ENCODE measurements at places on chromosomes 6 and 20. TPM values are rescaled to one million over a fixed set of nuclear protein-coding genes. Genes with fewer than 3 reads are reported as not detected.

- no peaks in the 10 kb centered on the region for H3K27me3 ChIP-seq
- no peak overlapping the region for H3K4me3 ChIP-seq
- no peak overlapping the region for H3K27ac ChIP-seq
- H3K36me3 ChIP-seq: no peaks in the 10 kb centered on the region
These were observed 85.7 kb upstream of the TAB2 start for GRCh38 chr6:149231778-149232177.

Gene KCNK15
- total RNA-seq: 0.22 TPM

DNA sequence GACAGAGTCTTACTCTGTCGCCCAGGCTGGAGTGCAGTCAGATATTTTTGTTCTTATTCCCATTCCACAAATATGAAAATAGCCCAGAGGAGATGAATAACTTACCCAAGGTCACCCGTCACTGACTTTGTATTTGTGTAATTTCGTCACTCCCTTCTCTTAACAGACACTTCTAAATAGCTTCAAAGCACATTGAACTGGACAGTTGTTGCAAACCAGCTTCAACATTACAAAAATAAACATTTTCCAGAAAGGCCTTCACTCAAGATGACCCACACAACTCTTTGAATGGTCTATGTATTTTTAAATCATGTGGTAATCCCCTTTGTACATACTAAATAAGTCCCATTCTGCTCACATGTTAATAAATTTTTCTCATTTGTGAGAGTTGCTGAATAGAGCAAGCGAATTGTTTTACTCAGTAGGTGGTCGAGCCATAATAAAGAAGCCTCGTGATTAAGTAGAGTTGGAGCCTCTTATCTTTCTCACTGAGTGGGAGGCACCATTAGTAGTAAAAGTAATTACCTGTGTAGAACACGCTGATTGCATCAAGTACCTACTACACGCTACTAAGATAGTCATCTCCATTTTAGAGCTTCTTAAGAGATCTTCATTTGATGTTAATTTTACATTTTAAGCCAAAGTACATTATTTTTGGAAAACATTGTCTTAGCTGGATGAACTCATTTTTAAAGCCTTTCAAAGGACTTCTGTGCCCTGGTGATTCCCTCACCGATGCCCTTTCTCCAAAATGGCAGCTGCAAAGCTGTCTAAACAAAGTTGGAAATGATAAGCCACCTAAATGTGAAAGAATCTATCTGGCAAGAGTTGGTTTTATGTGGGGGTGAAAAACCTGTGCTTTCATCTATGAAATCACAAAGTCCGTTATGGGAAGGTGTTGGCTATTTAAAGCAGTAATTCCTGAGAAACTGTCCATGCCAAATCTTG, 110.0 kb downstream of the TSHZ2 start:
- no peak overlapping the region for H3K4me3 ChIP-seq
- no peak overlapping the region for H3K27ac ChIP-seq
- no peaks in the 10 kb centered on the region for H3K4me1 ChIP-seq
- no peaks in the 10 kb centered on the region for H3K36me3 ChIP-seq
- peaks cover 2% of the 10 kb centered on the region for H3K27me3 ChIP-seq

Gene PCED1A
- 41.6 TPM for total RNA-seq

Gene ADGRB3
- total RNA-seq: 7.3 TPM

Gene ILRUN
- total RNA-seq: 37.7 TPM

- peak overlapping the region; percentile 85 for H3K4me3 ChIP-seq
- no peaks in the 10 kb centered on the region for H3K36me3 ChIP-seq
- H3K4me1 ChIP-seq: peaks cover 34% of the 10 kb centered on the region
- H3K27me3 ChIP-seq: peaks cover 13% of the 10 kb centered on the region
- H3K27ac ChIP-seq: peak overlapping the region; percentile 94
- no peak for DNase-seq
These were observed 142.6 kb downstream of the SOBP start for GRCh38 chr6:107632381-107633136.

DNA sequence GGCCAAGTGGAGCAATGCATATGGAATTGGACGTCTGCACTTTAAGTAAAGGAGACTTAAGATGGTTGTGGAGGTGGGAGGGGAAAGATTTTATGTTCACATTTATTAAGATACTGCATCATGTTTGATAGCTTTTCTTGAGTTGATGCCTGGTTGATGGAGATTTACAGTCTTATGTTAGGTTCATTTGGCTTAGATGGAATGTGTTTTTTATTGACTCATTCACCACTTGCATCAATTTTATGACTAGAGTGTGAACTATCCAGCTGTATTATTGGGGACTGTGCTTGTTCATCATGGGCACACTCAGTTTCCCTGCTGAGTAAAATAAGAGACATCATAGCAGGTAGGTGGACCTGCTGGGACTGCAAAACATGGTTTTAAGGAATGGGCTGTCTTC, 91.2 kb upstream of the SCP2D1 start:
- no peak for DNase-seq
- H3K4me3 ChIP-seq: no peak overlapping the region
- H3K27me3 ChIP-seq: peaks cover 7% of the 10 kb centered on the region
- H3K36me3 ChIP-seq: peaks cover 9% of the 10 kb centered on the region
- H3K27ac ChIP-seq: no peak overlapping the region
- peaks cover 7% of the 10 kb centered on the region for H3K4me1 ChIP-seq

DNA sequence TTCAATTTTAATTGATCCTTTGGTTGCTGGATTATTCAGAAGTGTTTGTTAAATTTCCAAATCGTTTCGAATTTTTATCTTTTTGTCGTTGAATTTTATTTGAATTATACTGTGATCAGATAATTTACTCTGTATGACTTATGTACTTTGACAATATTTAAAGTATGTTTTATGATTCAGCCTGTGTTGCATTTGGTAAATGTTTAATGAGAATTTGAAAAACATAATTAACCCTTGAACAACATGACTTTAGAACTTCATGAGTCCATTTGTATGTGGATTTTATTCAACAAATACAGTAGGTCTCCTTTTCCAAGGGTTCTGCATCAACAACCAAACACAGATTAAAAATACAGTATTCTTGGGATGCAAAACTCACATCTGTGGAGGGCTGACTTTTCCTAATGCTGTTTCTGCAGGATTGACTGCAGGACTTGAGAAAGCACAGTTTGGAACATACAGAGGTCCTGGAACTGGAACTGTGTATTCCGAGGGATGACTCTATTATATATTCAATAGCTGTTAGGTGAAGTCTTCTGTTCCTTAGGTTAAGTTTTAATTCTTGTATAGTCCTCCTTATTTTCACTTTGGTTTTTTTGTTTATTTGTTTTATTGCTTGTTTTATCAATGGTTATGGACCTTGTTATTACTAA, 40.5 kb downstream of the FAM83B start:
- H3K4me3 ChIP-seq: no peak overlapping the region
- H3K36me3 ChIP-seq: no peaks in the 10 kb centered on the region
- H3K27ac ChIP-seq: no peak overlapping the region
- peaks cover 3% of the 10 kb centered on the region for H3K4me1 ChIP-seq

GRCh38 chr20:8522168-8522567, 390.1 kb downstream of the PLCB1 start:
- H3K27me3 ChIP-seq: no peaks in the 10 kb centered on the region

DNA sequence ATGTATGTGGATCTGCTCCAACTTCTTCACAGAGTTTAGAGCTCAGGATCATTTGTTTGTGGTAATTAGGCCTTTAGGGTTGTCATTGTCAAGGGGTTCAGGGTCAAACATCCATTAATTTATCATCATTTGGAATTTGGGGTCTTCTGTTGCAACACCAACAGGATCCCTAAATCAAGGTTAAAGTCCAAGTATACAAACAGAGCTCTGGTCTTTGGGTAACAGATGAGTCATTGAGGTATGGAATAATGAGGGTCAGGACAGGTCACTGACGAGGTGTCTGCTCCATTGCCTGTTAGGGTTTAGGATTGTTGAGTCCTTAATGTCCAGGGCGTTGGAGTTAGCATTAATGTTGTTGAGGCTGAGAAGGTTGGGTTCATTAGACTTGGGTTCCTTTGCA, 47.6 kb downstream of the PRND start:
- H3K36me3 ChIP-seq: peaks cover 11% of the 10 kb centered on the region
- H3K4me1 ChIP-seq: no peaks in the 10 kb centered on the region
- peaks cover 3% of the 10 kb centered on the region for H3K27me3 ChIP-seq
- no peak overlapping the region for H3K4me3 ChIP-seq
- DNase-seq: no peak

GRCh38 chr20:15060265-15061060, 723.1 kb upstream of the FLRT3 start:
- peaks cover 7% of the 10 kb centered on the region for H3K4me1 ChIP-seq
- H3K27ac ChIP-seq: no peak overlapping the region
- no peaks in the 10 kb centered on the region for H3K36me3 ChIP-seq
- no peak for DNase-seq
- no peak overlapping the region for H3K4me3 ChIP-seq

Gene LAMA5
- 724 TPM for total RNA-seq

Gene TNF
- not detected for total RNA-seq

Gene ERVFRD-1
- total RNA-seq: not detected

DNA sequence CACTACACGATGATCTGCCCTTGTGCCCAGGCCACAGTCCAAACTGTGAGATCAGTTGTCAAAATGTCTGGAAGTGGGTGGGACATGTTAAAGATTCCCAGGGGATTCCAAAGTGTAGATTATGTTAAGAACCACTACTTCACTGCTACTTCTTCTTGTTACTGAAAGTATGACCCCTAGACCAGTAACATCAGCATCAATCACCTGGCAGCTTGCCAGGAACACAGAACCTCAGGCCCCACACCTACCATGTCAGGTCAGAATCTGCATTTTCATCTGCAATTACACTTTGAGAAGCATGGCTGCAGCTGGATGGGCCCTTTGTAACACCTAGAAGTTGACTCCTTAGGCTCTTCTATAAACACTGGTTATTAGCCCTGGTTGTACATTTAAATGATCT, 36.1 kb downstream of the RFPL4B start:
- H3K4me1 ChIP-seq: no peaks in the 10 kb centered on the region
- peaks cover 2% of the 10 kb centered on the region for H3K27me3 ChIP-seq
- no peak for DNase-seq
- H3K36me3 ChIP-seq: no peaks in the 10 kb centered on the region

Measured in glutamatergic neuron (in vitro differentiated cells).